AG08396 (cell line): ENCODE measurements at places on chromosomes 4 and X.

- peak; percentile 38 for DNase-seq
Observed at GRCh38 chr4:122914938-122915337, 7.5 kb downstream of the NUDT6 start.

GRCh38 chr4:183576701-183577404 is 72.0 kb downstream of the ING2 start:
- no peak for DNase-seq

GRCh38 chr4:186759990-186760389 is 36.3 kb upstream of the FAT1 start:
- no peak for DNase-seq

DNA sequence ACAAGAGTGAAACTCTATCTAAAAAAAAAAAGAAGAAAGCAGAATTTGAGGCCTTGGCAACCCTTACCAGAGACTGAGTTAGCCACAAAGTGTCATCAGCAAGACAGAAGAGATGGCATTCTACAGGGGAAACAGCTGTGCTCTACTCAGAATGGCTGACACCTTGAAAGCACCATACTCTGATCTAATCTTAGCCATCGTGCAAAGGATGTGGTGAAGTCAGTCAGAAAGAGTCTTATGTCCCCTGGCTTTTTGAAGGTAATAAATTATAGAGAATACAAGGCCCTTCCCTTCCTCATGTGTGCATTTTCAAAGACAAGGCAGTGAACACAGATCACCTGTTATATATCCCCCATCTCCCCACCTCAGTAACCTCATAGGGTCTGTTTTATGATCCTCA is 13.2 kb downstream of the CLNK start:
- no peak for DNase-seq

GRCh38 chr4:185767528-185767927 is 44.5 kb downstream of the SORBS2 start:
- no peak for DNase-seq
